ENCODE measurements at places on chromosomes 6 and 20.

DNA sequence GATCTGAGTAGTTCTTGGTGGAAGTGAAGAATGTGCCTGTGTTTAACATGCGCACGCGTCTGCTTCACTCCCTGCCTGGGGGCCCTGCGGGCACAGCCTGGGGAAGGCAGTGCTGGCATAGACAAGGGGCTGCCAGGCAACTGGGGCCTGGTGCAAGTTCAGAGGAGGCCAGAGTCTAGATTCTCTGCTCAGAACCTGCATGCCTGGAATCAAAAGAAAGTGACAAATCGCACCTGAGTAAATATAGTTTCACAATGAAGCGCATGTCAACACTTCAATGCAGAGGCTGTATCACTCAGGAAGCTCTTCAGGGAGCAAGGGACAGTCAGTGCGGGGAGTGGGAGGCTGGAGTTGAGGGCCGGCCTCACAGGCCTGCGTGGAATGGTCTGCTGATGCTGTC, 24.2 kb upstream of the PPP1R14C start:
- DNase-seq, result no peak

GRCh38 chr20:7426890-7427496, 513.3 kb downstream of the HAO1 start:
- DNase-seq, result no peak

- DNase-seq, result no peak
Observed at GRCh38 chr20:4282550-4282949, 267.2 kb upstream of the RNF24 start.

- no peak for DNase-seq
Observed at GRCh38 chr6:35718911-35719381, 17.9 kb upstream of the ARMC12 start.
